IPS-NIHi11 (cell line): ENCODE measurements at places on chromosomes 5 and 9.

DNA sequence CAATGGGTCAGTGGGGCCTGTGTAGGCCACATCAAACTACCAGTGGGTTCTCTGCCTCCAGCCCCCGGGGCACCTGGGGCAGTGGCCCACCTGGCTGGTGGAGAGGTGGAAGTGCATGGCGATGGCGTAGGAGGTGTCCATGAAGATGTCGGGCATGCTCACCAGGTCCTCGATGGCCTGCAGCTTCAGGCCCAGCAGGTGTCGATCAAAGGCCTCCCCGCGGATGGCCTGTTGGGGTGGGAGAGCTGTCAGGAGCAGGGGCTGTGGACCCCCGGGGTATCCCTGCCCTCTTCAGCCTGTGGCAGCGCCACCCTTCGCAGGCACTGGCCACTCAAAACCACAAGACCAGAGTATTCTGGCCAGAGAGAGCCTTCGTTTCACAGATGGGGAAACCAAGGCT lies 14.7 kb downstream of the CRAT start:
- DNase-seq: no peak

DNA sequence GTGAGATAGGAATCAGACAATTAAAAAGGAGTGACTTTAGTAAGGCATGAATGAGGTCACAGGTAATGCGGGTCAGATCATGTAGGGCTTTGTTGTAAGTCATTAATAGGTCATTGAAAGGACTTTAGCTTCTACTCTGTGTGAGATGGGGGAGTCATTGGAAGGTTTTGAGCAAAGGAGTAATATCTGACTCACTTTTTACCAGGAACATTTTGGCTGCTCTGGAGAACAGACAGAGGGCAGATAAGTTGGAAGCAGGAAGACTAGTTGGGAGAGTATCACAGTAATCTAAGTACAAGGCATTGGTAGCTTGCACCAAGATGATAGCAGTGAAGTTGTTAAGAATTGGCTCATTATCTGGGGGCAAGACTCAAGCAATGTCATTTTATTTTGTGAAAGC lies 37.4 kb downstream of the KIF2A start:
- no peak for DNase-seq

GRCh38 chr5:113119246-113119924 lies 142.8 kb downstream of the DCP2 start:
- DNase-seq: no peak

DNA sequence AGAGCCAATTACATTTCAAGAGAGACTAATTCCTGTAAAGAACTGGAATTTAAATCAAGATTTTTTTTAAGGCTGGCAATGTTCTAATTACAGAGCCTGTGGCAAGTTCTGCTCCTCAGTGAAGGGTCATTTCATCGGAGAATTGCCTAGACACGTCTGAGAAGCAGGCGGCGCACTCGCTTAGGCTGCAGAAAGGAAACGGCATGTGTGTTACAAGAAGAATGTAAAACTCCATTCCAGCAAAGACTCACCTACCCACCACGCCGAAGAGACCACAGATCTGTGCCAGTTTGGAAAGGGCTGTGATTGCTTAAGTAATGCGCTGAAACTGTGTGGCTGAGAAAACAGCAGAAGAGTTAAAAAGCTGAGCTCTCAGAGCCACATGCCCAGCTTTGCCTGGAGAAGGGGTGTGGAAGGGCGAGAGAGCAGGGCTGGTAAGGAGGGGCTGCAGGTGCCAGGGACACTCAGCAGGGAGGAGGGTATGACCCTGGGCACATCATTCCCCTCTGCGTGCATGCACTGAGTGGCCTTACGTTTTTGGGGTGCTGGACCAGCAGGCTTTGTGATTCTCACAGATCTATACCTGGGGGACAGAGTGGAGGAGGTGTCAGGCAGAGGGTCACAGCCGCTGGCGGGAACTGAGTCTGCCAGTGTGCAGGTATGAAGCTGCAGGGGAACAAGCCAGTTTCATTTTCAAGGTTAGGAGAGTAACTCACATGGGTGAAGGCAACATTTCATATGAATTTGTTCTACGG lies 17.8 kb upstream of the SLC25A51 start:
- no peak for DNase-seq

- no peak for DNase-seq
Measured at GRCh38 chr5:173505634-173506033, 110.8 kb downstream of the BOD1 start.

DNA sequence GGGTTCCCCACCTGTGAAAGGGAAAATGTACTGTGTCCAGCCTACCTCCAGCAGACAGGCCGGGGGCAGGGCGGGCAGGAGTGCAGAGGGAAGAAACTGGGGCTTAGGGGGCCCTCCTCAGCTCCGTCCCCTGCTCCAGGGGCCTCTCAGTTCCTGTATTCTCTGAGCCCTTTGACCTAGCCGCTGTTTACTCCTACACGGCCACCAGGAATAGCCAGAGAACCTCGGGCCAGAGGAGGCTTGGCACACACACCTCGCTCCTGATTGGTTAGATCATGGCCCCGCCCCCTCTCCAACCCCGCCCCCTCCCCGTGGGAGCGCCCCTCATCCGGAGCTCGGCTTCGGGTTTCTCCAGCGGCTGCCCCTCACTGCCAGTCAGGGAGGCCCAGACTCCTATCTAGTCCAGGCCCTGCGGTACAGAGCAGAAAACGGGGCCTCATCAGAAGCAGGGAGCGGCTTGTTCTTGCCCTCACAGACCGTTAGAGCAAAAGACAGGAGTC lies 2.2 kb downstream of the ST6GALNAC6 start:
- DNase-seq: peak; percentile 96

- no peak for DNase-seq
Measured at GRCh38 chr9:132582276-132582785, at the start of gene BARHL1. BARHL1 (plus strand) TSS chr9:132582606; CDS start chr9:132582798, 192 bp downstream.

GRCh38 chr5:5344606-5345005 lies 77.9 kb upstream of the ICE1 start:
- no peak for DNase-seq

DNA sequence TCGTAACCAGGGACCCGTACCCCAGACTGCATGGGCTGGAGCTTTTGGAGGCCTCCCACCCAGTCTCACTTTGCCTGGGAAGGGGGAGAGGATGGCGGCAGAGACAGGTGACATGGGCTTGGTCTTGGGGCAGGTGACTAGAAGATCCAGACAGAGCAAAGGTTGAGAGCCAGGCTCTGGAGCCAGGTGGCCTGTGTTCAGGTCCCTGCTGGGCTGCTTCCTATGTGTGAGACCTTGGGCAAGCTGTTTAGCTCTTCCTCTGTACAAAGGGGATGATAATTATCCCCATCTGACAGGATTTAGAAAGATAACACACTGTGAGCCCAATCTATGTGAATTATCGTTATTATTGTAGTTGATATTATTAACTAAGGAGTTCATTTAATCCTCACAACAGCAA lies 16.1 kb upstream of the NDST1 start:
- no peak for DNase-seq

DNA sequence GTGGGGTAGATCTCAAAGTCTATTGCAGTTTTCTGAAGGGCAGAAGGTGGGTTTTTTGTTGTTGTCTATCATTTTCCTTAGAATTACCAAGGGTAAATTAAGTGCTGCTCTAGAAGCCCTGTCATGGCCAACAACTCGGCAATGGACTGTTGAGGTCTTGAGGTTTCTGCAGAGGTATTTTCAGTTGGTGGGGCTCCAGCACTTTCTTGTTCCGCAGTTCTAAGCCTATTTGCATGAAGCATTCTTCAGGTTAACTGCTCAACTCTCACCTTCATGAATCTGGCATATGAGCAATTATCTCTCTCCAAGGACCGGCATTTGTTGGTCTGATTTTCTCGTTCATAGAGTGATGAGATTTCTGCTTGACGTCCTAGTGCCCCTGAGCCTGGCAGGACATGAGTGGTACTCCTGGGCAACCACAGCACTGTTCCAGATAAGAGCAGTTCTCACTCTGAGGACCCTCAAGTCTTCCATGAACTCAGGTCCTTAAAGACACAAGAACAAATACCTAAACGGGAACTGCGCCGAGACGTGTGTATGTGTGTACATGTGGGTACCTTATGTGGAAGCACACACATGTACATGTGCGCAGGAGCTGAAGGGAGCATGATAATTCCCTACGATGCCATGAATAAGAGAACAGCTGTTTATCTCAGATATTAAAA lies 544.5 kb downstream of the CSNK1G3 start:
- DNase-seq: no peak

GRCh38 chr5:80780761-80781285 lies 126.0 kb upstream of the DHFR start:
- DNase-seq: no peak

DNA sequence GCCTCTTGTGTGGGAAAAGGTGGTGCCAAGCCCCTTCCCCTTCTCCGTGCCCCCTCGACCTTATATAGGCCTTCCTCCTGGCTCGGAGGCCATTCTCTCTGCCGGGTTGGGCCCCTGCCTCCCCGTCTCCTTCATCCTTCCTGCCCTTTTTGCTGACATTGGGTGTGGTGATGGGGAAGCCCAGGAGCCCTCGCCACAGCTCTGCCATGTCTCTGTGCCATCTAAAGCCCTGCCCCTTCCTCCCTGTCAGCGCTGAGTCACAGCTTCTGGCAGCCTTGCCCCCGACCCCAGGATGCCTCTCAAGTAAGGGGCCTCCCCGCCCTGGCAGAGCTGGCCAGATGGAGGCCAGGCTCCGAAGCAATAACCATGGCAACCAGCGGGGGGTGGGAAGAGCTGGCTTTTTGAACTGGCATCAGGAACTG lies 30.4 kb downstream of the JADE2 start:
- peak; percentile 75 for DNase-seq

- DNase-seq: no peak
Measured at GRCh38 chr9:77794985-77795384, 146.9 kb upstream of the GNA14 start.

- DNase-seq: no peak
Measured at GRCh38 chr5:177428574-177429217, 2.2 kb downstream of the GRK6 start.

- no peak for DNase-seq
Measured at GRCh38 chr5:78416677-78417425, 56.4 kb downstream of the SCAMP1 start.

DNA sequence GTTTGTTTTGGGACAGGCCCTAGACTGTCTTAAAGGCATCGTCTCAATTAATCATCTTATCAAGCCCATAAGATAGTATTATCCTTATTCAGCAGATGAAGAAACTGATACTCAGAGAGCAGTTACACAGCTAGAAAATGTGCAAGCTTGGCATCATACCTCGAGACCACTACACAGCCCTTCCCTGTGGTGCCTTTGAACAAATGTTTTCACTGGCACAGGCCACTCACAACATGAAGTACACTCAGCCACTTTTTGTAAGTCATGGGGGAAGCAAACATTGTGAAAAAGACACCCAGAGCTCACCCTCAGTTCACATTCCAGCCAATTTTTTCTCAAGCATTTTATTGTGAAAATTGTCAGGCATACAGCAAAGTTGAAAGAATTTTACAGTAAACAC lies 122.5 kb downstream of the WDR41 start:
- DNase-seq: no peak

DNA sequence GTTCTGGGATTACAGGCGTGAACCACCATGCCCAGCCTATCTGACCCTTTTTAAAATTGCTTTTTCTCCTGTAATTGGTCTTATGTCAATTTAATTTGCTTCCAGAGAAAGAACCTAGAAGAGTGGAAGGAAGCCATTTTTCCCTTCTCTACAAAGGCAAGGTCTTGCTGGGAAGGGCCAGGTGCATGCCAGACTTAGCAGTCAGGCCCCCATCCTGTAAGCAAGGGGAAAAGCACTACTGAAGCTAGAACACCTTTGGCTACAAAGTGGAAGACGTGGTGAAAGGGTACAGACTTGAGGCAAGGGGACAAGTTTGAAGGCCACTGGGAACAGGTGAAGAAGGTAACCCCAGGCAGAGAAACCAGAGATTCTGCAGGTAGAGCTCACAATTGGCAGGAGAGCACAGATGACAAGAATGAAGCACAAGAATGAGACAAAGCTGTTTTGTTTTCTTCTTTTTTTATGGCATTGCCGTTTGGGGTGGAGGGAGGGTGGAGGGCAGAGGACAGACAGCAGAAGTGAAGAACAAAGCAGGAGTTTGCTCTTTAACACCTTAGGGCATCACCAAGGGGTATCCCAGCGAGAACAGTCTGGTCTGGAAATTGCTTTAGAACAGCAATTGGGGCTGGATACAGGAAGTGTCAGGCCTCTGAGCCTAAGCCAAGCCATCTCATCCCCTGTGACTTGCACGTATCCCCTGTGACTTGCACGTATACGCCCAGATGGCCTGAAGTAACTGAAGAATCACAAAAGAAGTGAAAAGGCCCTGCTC lies 72.9 kb downstream of the SERINC5 start:
- DNase-seq: no peak

- DNase-seq: no peak
Measured at GRCh38 chr9:101038488-101038887, 10.0 kb downstream of the PLPPR1 start.

GRCh38 chr9:12814877-12815237 lies 40.0 kb downstream of the LURAP1L start:
- no peak for DNase-seq

DNA sequence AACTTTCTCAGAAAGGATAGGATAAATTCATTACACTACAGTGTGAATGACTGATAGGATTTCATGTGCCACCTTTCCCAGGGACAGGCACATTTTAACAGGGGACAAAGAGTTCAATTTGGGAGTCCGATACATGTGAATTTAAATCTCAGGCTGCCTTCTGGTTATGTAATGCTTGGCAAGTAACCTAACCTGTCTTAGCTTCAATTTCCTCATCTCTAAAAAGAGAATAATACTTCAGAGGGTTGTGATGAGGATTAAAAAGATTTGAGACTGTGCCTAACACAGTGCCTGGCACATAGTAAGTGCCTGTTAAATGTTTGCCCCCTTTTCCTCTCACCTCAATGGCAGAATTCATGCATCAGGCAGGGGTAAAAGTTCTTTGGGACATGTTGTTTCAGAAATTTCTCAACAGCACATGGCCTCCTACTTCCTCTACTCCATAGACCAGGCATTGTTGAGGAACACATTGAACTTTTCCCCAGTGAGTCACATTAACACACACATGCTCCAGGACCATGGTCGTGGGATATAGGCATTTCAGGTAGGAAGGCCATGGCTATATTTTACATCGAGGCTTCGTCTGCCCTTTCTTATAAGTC lies 94.6 kb upstream of the EGFLAM start:
- no peak for DNase-seq

- peak; percentile 48 for DNase-seq
Measured at GRCh38 chr5:35337340-35338156, 107.3 kb upstream of the PRLR start.

DNA sequence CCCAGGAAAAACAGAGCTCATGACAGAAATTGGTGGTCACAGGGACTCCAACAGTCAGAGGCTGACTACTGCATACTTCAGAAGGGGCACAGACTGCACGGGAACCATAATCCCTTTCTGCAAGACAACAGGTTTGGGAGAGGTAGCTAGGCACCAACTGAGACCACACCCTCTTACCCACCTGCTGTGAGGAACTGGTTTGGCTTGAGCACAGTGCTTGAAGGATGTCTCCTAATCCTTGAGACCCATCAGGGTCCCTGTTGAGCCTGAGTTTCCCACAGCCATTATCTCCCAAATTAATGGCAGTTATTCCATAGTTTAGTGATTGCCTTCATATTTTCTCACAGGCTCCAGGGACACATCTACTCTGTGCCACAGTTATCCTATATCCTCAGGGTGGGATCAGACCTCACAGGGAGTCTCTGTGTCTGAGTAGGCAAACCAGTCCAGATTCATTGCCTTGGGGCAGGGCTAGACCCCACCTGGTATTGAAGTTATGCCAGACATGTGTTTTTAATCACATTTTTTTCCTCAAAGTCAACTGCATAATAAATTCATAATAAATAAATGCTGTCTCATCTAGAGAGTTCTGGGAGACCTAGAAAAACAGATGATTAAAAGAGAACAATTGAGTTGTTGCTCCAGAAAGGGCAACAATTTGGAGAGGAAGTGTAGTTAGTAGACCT lies 9.3 kb upstream of the CAST start:
- DNase-seq: peak; percentile 45
